Stimulated activated CD8-positive, alpha-beta memory T cell treated with anti-CD3 and anti-CD28 coated beads, Interleukin-7, amount 100 ng/mL, for 1 hour (primary cell): ENCODE measurements at places on chromosomes 7 and 10.

DNA sequence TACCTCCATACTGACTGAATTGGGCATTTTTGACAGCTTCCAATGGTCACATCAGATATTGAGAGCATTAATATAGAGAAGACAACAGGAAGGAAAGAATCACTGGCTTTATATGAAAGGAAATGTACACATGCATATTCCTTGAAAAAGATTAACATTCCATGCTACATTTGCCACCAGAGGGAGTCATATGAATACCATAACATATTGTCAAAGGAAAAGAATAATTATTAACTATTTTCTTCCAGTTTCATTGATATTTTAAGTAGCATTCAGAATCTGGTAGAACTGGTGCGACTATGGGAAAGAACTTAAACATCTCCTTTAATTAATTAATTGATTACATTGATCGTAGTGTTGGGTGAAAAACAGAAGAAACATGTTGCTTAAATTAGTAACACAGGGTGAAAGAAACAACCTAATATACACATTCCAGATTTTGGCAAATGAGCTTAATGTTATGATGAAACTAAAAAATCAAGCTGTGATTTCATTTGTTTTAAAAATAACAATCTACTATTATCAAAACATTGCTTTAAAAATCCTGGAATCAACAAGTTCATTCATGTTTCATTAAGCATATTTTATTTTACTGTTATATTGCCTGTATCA, 71.5 kb downstream of the GPR85 start:
- DNase-seq = no peak

DNA sequence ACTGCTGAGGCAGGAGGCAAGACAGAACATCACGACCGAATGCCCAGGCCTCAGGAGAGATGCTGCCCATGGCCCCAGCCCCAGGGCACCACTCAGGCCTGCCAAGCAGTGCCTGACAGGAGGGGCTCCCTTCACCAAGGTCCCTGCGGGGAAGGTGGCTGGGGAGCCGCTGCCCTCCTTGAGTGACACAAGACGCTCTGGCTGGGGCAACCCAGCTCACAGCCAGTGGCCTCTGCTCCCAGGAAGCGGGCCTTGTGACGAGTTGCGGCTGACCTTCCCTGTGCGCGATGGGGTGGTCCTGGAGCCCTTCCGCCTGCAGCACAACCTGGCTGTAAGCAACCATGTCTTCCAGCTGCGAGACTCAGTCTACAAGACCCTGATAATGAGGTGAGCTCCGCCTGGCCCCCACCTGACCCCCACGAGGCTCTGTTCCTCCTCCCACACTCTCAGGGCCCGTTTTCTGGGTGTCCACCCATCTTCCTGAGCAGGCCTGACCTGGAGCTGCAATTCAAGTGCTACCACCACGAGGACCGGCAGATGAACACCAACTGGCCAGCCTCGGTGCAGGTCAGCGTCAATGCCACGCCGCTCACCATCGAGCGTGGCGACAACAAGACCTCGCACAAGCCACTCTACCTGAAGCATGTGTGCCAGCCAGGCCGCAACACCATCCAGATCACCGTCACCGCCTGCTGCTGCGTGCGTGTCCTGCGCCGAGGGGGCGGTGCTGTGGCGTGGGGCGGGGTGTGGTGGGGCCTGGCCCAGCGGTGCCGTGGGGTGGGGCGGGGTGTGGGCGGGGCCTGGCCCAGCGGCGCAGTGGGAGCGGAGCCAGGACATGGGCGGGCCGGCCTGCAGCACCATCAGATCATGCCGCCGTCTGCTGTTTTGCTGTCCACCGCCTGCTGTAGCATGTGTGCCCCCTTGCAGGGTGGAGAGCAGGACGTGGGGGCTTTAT, 12.8 kb downstream of the ZMIZ2 start:
- DNase-seq = no peak

- DNase-seq = no peak
Measured at GRCh38 chr10:114925587-114926586, 12.1 kb upstream of the TRUB1 start.

GRCh38 chr10:72610466-72610865, 15.4 kb downstream of the MICU1 start:
- DNase-seq = no peak

DNA sequence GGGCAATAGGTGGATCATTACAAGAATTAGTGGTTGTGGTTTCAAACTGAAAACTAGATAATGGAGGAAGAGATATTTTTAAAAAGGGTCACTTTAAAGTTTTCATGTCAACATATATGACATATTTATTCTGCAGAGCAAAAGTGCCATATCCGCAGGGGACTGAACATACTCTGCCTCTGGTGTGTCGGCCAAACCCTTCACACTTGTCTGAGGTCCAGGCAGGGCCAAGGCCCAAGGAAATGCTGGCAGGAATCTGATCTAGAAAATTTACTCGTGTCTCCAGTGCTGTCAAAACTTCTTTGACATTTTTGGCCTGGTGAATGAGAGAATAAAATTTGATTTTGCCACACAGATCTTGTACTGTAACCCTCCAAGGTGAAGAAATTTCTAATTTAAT, 562.3 kb downstream of the CCSER2 start:
- no peak for DNase-seq

DNA sequence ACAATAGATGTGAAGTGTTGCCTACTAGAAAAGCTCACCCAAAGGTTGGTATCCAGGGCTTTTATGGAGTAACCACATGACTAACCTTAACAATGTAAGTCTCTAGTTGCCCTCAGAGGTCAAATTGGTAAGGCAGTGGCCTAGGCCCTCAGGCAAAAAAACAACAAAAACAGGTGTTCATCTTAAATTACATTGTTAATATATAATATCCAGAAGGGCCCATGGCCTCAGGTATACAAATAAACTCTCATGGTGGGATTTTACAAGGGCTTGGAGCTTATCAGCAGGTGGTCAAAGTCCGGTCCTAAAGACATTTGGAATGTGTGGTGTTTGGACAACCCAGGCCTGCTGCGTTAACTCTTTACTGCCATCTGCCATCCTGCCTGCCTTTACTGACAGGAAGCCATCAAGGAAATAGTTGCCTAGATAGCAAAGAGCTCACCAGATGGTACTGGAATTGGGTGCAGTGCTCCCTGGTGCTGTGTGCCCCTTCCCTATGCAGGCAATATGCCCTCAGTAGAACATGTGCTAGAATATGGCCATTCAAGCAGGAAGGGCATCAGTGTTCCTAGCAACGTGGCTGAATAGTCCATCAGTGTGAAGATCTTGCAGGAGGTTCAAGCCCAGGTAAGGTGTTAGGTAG, 36.2 kb downstream of the TOMM7 start:
- DNase-seq = no peak

DNA sequence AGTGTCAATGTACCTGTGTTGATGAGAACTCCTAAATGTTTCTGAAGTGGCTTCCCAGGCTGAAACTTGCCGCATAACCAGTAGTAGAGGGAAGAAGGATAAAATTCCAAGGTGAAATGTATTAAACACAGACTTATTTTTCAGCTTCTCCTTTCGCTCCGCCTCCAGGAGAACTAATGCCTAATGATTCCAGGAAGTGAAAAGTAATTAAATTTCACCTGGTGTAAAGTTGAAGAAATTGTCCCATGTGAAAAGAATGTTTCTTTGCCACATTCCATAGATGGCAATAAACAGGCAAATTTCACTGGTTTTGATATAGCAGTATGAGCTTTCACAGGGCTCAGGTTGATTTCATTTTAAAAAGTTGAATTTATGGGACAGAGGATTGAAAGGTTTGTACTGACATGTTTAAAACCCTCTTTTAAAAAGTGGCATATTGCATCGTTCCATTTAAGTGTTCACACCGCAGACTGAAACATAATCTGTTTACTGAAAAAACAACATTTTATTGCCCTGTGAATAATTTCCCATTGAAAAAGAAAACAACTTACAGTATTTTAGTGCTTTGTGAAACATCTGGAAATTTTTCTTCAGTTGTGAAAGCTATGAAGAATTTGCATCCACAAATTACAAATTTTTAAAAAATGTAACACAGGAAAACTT, 453.4 kb upstream of the NFE2L3 start:
- DNase-seq = no peak

DNA sequence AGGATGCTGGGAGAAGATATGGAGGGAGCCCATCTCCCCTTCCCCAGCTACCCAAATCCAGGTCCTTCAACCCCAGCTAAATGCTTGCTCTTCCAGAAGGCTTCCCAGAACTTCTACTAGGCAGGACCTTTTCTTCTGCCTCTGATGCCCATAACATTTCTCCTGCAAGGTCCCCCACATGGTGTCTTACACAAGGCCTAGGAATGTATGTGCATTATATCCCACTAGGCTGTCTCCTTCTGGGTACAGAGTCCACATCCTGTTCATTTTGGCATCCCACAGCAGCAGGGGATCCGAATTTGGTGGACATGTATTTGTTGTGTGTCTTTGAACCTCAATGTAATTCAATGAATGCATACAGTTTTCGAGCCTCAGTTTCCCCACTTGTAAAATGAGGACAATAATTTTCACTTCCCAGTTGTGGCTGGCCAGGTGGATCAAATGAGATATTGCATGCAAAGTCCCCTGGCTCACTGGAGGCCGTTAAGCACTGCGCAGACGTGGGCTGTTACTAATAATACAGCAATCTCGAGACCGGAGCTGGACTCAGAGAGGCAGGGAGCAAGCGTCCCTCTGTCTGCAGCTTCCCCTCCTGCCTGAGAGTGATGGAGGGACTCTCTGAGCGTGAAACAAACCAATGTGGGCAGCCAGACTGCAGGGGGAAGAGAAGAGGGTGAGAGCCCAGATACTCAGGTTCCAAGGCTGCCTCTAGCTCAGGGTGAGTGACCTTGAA, 18.6 kb upstream of the YWHAG start:
- DNase-seq = no peak

DNA sequence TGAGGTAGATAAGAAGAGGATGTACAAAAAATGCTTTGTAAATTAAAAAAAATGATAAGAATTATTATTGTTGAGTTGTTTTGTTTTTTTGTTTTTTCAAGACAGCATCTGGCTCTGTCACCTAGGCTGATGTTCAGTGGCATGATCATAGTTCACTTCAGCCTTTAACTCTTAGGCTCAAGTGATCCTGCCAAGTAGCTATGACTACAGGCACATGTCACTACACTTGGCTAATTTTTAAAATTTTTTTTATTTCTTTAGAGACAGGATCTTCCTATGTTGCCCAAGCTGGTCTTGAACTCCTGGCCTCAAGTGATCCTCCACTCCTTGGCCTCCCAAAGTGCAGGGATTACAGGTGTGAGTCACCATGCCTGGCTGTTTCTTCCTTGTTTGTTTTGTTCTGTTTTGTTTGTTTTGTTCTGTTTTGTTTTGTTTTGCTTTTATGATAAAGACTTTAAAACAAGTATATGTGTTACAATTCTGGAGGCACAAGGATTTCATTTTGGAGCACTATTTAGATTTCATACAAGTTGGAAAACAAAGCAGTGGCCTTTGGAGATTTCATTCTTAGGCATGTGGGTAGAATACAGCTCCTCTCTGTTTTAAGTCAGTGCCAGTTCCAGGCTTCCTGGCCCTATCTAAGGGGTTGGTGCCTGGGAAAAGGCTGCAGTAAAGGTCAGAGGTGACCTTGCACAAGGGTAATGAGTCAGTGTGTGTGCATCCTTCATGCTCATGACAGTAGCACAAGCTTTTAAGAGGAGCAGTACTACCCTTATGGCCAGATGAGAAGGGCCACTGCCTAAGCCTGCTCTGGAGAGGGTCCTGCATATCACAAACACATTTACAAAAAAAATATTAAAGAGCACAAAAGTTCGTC, 17.9 kb downstream of the FGFBP3 start:
- no peak for DNase-seq

- DNase-seq = no peak
Measured at GRCh38 chr7:103394566-103394965, 47.1 kb downstream of the PSMC2 start.

DNA sequence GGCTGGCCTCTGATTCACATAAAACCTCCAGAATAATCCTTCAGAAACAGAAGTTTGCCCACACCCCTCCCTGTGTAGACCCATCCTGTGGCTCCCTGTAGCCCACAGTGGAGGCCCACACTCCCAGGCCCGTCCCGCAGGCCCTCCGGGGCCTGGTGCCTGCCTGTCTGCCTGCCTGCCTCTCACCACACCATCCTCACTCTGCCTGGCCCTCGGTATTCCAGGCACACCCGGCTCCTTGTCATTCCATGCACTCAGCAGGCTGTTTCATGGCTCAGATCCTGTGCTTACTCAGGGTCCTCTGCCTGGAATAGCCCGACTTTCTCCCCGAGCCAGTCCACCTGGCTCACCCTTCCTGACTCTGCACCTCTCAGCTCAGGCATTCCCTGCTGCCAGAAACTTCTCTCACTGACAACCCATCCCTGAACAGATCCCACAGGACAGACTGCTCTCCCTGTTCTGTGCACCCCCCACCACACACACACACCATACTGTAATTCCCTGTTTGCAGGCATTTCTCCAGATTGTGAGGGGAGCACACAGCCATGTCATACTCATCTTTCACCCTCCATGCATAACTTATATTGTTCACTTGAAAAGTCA, 498.0 kb upstream of the ZMIZ1 start:
- DNase-seq = no peak

DNA sequence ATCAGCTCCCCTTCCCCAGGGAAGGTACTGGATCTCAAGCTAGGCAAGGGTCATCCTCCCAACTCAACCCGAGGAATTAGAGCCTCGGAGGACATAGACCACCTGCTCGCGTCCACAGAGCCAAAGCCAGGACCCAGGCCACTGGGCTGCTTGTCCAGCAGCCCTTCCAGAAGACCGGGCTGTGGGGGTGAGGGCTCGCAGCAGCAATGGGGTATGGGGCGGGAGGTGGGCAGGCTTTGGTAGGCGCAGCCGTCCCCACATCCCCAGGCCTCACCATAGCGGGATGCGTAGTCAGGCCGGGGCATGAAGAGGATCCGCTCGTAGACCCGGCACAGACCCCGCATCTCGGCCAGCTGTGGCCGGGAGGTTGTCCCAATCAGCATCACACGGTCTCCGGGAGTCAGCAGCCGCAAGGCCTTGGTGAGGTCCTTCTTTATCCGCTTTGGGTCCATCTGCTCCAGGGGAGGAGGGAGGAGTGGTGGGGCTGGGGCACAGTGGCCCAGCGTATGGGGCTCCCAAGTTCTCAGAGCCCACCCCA, 5.0 kb upstream of the ASB10 start:
- DNase-seq = no peak

- no peak for DNase-seq
Measured at GRCh38 chr7:94394437-94395140, at the start of gene COL1A2. COL1A2 (plus strand) TSS chr7:94394895; CDS start chr7:94395032, 137 bp downstream.

GRCh38 chr7:121390109-121390508, 6.0 kb downstream of the FAM3C start:
- no peak for DNase-seq

DNA sequence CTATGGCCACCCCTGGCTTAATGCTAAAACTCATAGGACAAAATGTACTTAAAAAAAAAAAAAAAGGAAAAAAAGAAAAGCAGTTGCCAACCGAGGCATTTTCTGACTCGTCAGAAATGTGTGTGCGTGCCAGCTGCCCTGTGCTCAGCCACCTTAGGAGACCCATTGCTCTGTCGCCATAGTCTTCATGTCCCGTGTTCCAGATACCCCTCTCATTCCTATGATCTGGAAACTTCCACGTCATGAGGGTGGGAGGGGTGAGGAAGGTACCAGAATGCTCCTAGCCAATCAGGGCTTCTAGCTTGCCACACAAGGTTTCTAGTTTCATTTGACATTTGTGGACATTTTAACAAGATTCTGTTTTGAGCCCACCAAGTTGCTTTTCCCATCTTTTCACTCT, 212.9 kb downstream of the TCF7L2 start:
- DNase-seq = no peak

- no peak for DNase-seq
Measured at GRCh38 chr7:158950914-158951635, 94.7 kb downstream of the DYNC2I1 start.
